ENCODE measurements at places on chromosomes 7 and 10.

GRCh38 chr7:105759670-105760550, 116.5 kb downstream of the ATXN7L1 start:
- peak; percentile 61 for DNase-seq

DNA sequence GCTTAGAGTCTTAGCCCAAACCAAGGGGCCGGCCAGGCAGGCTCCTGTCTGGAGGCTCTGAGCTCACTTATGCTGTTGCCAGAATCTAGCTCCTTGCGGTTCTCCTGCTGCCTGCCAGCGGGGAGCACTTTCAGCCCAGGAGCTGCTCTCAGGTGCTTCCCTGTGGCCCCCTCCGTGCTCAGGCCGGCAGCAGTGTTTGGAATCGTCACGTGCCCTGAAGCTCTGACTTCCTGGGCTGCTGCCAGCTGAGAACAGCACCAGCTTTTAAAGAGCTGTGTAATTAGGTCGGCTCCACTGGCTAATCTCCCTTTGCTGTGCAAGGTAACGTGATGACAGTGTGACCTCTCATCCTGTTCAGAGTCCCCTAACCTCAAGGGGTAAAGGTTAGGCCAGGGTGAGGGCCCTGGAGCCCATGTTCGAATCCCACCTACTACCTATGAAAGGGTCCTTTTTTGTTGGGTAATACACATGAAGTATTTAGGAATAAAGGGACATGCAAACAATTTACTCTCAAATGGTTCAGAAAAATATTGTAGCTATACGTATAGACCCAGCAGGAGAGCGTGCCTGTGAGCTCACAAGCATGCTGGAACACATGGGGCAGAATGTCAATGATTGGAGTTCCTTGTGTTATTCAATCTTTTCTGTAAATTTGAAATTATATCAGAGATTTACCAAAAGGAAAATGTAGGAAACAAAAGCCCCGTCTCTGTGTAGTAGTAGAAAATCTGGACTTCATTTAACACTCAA, 16.6 kb downstream of the ZNF862 start:
- peak; percentile 84 for DNase-seq

- DNase-seq: no peak
Measured at GRCh38 chr10:35274498-35275060, 61.7 kb upstream of the CCNY start.

- DNase-seq: no peak
Measured at GRCh38 chr10:45442251-45442650, 68.2 kb downstream of the ALOX5 start.

DNA sequence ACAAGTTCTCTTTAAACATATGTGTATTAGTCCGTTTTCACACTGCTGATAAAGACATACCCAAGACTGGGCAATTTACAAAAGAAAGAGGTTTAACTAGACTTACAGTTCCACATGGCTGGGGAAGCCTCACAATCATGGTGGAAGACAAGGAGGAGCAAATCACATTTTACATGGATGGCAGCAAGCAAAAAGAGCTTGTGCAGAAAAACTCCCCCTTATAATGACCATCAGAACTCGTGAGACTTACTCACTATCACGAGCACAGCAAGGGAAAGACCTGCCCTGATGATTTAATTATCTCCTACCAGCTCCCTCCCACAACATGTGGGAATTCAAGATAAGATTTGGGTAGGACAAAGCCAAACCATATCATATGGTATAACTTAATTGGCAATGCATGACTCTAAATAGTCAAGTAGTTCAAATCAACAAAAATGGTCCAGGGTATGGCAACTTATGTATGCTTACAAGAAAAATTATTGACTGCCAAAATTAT, 34.1 kb upstream of the TMEM243 start:
- no peak for DNase-seq

DNA sequence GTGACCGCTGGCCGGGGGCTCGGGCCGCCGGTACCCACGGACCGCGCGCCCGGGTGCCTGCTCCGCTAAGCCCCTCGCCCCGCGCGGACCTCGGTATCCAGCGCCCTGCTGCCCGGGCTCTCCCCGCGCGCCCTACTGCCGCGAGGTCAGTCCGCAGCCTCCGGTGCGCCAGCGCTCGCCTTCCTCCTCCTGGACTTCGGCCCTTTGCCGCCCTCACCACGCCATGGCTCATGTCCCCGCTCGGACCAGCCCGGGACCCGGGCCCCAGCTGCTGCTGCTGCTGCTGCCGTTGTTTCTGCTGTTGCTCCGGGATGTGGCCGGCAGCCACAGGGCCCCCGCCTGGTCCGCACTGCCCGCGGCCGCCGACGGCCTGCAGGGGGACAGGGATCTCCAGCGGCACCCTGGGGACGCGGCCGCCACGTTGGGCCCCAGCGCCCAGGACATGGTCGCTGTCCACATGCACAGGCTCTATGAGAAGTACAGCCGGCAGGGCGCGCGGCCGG, 483 bp downstream of the GDF10 start:
- DNase-seq: no peak

GRCh38 chr7:30181211-30181610, 46.4 kb downstream of the MTURN start:
- no peak for DNase-seq

- DNase-seq: no peak
Measured at GRCh38 chr7:141147482-141147881, 73.6 kb downstream of the TMEM178B start.

DNA sequence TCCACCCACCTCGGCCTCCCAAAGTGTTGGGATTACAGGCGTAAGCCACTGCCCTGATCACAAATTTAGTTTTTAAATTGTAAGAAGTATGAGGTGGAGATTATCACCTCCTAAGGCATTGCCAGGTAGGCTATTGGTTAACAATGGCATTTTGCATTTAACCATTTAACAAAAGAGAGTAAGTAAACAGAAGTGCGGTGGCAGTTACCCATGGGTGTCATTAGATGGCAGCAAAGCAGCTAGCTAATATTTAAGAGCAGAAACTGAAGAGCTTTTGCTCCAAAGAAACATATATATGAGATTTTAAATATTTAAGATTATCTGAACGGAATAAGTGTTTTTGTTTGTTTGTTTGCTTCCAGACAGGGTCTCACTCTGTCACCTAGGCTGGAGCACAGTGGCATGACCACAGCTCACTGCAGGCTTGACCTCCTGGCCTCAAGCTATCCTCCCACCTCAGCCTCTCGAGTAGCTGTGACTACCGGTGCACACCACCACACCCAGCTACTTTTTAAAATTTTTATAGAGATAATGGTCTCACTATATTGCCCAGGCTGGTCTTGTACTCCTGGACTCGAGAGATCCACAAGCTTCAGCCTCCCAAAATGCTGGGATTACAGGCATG, 325.5 kb upstream of the C7orf33 start:
- no peak for DNase-seq

- DNase-seq: no peak
Measured at GRCh38 chr7:90698616-90699015, 102.5 kb downstream of the CDK14 start.

DNA sequence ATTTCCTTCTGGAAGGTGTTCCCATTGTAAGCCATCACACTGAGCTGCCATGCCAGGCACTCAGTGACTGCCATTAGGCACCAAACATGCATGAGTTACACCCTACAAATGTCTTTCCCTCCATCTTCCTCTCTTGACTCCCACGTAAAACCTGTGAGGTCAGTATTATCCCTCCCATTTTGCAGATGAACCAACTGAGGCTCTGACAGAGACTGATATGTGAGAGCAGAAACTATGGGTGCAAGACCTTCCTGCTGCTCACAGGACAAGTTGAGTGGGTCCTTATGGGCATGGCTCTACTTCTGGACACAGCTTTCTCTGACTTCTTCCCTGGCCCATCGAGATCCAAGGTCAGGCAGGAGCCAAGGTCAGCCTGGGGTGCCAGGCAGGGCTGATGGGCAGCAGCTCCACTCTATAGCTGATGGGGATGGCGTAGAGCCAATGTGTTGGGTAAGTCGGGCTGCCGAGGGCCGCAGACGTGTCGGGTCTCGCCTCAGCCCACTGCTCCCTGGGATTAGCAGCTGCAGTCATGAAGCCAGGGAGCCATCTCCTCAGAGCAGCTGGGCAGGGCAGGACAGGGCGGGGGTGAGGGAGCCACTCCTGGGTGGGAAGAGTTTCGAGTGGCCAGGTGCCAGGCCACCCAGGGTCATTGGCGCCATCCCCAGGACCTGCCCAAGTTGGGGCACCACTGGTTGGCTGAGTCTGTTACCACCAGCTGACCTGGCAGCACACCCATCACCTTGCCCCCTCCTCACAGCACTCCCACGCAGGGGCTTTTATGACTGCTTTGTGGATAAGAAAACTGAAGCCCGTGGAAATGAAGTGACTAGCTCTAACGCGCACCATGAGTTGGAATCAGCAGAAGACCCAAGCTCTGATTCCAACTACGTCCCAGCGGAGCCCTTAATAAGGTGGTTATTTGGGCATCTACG, 117.8 kb upstream of the ZMIZ1 start:
- DNase-seq: no peak

DNA sequence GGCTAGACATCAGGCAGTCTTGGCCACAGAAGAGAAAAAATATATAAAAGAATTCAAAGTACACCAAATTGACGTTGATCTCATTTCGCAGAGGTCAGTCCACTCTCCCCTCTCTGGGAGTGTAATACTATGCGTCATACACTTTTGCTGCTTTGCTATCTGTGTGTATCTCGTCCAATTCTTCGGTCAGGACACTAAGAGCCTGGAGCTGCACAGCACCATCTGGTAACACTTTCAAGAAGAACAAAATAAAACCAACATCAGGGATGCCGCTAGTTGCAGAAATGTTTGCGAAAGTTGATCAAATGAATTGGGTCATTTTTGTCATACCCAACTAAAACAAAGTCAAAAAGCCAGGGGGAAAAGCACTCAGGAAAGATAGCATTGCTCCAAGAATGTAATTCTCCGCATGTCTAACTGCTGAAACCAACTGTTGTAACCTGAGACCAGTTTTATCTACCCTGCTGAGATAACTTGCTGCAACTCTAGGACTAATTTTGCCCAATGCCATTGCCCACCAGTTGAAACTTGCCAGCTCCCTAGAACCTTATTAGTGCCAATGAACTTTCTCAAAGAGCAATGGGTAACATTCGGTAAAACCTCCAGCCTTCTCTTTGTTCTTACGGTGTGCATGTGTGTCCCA, 23.0 kb downstream of the TMEM176A start:
- DNase-seq: no peak

GRCh38 chr10:62972103-62972502, 155.9 kb upstream of the EGR2 start:
- DNase-seq: no peak

- no peak for DNase-seq
Measured at GRCh38 chr7:115758025-115758424, 272.5 kb downstream of the TFEC start.

DNA sequence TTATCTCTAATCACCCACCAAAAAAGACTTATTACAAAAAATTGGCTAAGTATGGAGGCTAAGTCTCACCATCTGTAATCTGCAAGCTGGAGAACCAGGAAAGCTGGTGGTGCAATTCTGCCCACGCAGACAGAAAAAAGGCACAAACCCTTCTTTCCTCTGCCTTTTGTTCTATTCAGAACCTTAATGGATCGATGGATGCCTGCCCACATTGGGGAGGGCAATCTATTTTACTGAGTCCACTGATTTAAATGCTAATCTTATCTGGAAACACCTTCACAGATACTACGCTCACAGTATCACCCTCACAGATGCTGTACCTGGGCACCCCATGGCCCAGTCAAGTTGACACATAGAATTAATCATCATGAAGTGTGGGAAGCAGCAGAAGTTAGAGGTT, 10.2 kb downstream of the IGFBP3 start:
- no peak for DNase-seq

- DNase-seq: no peak
Measured at GRCh38 chr7:1243964-1244416, 11.3 kb downstream of the UNCX start.

DNA sequence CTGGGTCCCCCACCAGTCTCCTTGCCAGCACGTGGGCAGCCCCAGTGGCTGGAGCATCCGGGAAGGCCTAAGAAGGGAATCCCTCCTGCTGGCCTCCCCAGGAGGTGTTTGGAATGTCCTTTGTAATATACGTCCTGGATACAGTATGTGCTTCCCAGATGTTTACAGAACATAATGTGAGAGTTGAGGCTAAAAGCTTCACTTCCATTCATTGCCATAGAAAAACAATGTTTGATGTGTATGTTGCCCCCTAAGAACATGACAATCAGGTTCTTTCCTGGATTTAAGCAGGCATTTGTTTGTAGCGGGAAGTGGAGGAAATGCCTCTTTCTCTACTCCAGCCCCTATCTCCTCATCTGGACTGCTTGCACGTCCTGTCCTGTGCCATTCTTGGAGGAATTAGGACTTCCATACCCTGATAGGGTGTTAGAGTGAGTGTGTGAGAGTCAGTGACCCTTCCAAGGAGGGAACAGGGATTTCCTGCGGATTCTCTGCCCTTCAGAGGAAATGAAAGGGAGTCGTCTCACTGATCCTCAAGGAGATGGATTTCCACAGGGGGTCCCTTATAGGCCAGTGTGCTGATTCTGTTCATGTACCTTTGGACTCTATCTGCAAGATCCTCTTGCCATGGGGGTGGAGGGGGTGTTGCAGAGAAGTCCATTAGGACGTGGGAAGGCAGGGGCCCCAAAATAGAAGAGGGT, 1.2 kb downstream of the IGFBP1 start:
- DNase-seq: no peak

- DNase-seq: no peak
Measured at GRCh38 chr7:123260428-123260960, 60.7 kb upstream of the SLC13A1 start.

DNA sequence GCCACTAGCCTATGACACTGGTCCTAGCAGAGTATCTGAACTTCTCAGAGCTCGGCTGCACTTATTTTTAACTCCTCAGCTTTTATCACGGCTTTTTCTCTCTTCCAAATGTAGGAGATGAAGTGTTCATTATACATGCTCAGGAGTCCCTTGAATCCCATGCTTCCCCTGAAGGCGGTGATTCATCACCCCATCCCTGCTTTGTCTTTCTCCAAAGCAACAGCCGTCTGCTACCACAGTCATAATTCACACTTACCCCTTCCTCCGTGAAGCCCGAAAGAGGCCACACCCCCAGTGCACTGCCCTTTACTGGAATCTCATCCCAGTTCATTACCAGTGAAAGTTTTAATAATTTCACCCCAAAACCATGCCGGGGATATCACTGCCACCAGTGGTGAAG, 301.5 kb upstream of the SHH start:
- DNase-seq: no peak

DNA sequence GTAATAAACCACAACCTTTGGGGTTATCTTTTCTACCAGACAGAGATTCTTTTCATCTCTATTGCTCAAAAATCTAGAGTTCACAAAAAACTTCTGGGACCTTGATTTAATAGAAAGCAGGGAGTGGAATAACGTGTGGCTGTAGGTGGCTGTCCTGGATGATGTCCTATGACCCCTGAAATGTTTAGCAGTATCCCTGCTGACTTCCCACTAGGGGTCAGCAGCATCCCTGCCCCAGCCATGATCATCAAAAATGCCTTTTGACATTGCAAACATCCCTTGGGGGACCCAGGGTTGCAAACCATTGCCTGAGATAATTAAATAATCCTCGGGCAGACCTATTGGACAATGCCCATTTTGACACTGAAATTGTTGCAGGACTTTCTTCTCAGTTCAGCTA, 177.1 kb downstream of the USP6NL start:
- no peak for DNase-seq

- no peak for DNase-seq
Measured at GRCh38 chr7:132199626-132200025, 376.6 kb downstream of the PLXNA4 start.
